ENCODE measurements at places on chromosomes 5 and 9.

DNA sequence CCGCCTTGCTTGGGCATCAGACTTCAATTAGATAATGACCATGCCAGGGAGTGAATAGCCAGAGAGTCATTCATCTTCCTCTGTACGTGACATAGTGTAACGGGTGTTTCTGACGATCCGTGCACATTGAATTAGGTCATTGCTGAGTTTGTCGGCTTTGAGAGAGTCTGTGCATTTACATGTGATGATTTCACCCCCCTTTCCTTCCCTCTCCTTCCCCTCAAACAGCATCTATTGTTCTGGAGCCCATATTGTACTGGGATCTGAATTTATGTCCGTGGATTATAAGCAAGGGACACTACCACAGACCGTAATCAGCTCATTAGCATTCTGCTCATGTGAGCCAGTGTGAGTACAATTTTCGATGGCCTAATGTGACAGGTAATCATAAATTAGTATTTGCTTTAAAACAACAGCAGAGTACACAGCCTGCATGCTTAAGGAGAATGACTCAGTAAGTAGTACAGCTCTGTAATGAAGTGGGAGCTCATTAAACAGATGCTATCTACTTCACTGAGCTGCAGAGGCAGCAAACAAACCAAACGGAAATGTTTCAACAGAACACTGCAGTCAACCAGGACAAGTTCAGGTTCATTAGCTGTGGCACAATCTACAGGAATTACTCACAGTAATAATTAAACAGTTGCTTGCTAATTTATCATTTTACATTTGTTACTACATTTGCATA, 302.1 kb downstream of the CSNK1G3 start:
- DNase-seq = no peak

DNA sequence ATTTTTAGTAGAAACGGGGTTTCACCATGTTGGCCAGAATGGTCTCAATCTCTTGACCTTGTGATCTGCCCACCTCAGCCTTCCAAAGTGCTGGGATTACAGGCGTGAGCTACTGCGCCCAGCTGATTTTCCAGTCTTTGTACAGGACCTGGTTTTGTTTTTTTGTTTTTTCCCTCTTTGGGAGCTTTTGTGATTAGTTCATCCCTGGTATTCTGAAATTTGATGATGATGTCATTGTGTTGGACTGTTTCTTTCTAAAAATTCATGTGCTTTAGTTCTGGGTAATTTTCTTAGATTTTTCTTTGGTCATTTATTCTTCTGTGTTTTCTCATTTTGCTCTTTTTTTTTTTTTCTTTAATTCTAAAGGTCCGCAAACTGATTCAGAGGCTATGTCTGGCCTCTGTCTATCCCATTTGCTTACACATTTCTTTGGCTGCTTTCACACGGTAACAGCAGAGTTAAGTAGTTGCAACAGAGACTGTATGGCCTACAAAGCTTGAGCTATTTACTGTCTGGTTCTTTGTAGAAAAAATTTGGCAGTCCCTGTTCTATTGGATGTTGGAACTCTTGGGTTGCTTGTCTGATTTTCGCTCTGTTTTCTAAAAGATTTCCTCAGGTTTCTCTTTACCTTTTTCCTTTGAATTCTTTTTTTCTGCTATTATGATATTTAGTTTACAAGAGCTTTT, 24.8 kb downstream of the STX17 start:
- DNase-seq = no peak

DNA sequence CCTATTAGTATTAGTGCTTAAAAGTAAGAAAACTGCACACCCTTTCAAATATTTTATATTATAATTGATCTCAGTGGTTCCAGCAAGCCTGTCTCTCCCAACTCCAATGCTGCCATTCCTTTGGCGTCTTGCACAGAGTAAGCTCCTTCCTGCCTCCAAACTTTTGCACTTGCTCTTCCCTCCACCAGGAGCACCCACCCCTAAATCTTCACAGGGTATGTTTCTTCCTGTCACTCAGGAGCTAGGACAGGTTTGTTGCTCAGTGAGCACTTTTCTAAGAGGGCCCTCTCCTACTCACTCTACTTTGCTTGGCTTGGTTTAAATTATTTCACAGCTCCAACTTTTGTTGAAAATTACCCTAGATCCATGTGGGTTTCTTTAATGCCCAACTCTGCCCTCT, 189.1 kb upstream of the ADRA1B start:
- DNase-seq = no peak

DNA sequence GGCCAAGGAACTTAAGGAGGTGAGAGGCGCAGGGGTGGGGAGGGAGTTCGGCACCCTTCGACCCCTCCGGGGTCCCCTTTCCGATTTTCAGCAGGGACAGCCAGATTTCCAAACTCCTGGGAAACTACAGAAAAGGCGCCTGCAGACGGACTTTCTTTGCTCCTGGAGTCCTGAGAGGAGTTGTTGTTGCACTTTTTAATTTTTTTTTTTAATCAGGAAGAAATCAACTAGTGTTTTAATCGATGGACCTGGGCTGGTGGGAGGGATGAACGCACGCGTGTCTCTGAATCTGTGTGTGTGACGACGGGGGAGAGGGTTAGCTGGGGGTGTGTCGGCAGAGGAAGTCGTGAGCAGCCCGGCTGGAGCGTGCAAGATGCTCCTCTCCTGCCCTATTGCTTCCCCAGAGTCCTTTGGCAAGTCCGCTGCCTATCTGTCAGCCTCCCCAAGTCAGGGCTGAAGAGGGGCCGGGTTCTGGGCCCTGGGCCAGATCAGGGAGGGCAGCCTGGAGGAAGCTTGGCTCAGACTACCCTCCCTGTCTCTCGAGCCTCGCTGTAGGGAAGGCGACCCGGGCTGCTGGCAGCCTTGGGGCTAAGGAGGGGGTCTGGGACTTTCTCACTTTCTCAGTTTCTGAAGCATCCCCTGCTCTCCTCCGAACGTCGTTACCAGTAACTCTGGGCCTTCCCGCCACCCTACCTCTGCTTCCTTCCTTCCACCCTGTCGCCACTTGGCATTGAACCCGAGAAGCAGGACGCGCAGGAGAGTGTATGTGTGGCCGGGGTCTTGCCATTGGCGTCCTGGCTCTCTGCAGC, 731 bp downstream of the PRR16 start:
- peak; percentile 84 for DNase-seq

- DNase-seq = peak; percentile 89
Measured at GRCh38 chr9:4297151-4297785, 2.6 kb downstream of the GLIS3 start.

DNA sequence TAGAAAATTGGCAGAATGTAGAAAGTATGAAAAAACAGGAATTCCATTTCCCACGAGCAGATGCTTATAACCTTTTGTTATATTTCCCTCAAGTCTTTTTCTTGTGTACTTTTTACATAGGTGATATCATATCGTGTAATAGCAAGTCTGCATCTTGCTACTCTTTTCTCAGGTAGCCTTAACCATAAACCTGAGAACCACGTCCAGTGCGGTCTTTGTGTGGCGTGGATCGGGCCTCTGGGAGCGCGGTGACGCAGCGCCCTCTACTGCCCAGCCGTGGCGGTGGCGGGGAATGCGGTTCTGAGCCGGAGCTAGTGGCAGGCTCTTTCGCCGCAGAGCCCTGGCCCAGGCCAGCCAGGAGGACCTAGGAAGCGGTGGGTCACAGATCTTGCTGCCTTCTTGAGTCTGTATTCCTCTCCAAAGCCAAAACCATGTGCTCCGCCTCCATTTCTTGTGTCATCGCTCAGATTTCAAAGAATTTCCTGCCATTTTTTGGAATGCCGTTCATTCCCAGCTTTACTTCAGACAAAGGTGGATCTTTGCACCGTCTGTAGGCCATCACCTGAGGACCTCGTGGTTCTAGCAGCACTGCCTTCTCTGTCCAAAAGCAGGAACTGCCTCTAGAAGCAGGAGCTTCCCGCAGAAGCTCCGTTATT, 71.9 kb downstream of the MVB12B start:
- peak; percentile 93 for DNase-seq

DNA sequence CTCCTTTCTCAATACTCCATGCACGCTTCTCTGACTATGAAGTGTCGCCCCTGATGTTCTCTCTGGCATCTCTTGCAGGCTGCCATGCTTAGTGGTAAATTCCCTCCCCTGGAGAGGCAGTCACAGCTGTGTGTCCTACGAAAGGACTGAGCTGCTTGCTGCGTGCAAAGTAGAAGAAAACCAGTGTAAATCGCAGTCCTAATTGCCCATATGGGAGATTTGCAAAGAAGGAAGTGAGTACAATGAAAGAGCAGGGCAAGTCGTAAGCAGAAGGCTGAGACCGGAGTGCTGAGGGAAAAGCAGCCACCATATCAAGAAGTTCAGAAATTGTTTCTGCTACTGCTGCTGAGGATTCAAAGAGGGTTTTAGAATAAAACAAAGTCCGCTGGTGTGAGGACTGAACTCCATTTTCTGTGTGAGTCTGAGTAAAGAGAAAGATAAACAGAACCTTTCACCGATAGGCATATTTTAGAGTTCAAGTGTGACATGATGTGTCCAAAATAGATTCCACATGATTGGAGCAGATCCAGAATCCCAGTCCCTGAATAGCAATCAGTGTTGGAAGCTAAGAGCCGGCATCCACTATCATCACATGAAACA, 507.8 kb upstream of the MPDZ start:
- no peak for DNase-seq

DNA sequence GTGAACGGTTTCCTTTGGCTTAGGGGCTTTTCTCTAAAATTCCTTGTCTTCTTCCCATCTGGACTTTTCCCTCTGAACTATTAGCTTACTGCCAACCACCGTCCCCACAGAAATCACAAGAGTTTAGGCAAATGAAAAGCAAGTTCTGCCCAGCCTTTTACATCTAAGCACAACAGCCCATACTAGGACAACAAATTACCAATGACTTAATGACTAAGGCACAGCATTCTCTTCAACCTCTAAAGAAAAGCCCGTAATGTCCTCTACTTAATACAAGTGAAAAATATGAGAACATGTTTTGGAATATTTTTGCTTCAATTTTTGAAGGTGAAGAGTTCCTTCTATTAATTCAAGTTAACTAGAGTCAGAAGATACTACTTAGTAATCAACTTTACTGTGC, 1.2 kb downstream of the ZBTB5 start:
- DNase-seq = no peak

- no peak for DNase-seq
Measured at GRCh38 chr9:121271368-121272341, 3.7 kb downstream of the GSN start.

DNA sequence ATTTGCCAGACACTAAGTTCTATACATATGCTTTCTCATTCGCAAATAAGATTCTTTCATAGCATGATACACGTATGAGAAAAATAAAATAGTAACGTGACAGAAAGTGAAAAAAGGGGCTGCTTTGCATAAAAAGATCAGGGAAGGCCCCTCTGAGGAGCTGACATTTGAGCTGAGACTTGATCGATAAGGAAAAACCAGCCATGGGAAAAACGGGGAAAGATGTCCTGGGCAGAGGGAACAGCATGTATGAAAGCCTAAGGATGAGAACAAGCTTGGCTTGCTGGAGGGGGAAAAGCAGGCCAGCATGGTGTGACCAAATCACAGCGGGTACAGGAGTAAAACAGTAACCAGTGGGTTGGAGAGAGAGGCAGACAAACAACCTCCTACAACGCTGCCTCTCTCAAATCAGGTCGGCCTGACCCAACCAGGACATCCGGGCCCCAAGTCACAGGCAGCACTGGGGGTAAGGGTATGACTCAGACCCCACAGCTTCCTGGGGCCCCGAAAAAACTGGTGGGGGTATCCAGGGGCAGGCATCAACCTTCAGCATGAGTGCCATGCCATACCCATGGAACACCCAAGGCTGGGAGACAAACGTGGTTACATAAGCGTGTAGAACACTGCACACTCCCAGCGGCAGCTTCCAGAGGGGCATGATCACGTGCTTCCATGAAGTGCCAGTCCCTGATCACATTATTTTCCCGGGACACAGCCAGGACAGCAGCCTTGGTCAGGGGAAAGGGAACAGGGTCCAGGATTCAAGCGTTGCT, 2.2 kb downstream of the TNIP1 start:
- DNase-seq = no peak

GRCh38 chr5:88944751-88945531, 62.0 kb upstream of the MEF2C start:
- DNase-seq = no peak

- DNase-seq = no peak
Measured at GRCh38 chr5:161277011-161277410, 269.5 kb downstream of the GABRB2 start.

- DNase-seq = no peak
Measured at GRCh38 chr5:108857905-108858304, 110.2 kb downstream of the FER start.

DNA sequence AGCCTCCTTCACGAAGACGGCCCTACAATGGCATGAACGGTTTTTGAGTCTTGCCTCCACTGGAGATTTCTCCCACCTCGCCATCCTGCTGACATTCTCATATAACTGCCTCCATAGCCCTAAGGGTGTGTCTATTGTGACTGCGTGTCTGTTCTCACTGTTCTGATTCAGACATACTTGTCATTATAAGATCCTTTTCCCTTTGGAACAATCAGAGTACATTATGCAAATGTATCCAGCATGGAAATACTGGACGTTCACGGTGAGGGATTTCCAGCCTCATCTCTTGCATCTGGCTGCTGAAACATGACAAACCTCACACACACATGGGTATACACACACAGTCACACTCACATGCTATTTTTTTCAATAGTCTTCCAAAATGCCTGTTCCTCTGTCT, 402.1 kb downstream of the DIRAS2 start:
- DNase-seq = no peak

GRCh38 chr9:100088202-100088601, 10.6 kb downstream of the ERP44 start:
- DNase-seq = no peak

- DNase-seq = peak; percentile 85
Measured at GRCh38 chr9:138046641-138047301, 169.2 kb downstream of the CACNA1B start.

- no peak for DNase-seq
Measured at GRCh38 chr9:115353681-115354080, 235.7 kb upstream of the TNC start.

- no peak for DNase-seq
Measured at GRCh38 chr9:1200847-1201251, 150.7 kb downstream of the DMRT2 start.

GRCh38 chr5:111478266-111478665, 34.1 kb downstream of the STARD4 start:
- DNase-seq = no peak

DNA sequence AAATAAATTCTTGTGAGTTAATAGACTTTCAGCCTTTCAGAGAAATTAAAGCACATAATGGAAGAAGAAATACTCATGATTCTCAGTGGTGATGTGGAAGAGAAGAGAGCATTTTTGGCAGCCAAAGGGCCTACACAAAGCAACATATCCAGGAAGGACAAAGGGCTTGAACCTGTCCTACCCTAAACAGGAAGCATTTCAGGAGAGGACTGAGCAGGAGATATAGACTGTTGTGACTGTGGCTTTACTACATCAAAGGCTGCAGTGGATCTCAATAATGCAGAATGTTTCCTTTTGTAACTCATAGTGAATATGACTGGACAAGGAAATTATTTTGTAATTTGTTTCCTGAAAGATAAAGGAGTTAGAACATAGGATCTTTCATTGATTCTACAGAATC, 1.3 kb upstream of the PARP8 start:
- DNase-seq = no peak
